Prostate gland (tissue), 2 donors: ENCODE measurements at places on chromosomes 5 and 9. TPM values are rescaled to one million over a fixed set of nuclear protein-coding genes. Genes with fewer than 3 reads are reported as not detected.

DNA sequence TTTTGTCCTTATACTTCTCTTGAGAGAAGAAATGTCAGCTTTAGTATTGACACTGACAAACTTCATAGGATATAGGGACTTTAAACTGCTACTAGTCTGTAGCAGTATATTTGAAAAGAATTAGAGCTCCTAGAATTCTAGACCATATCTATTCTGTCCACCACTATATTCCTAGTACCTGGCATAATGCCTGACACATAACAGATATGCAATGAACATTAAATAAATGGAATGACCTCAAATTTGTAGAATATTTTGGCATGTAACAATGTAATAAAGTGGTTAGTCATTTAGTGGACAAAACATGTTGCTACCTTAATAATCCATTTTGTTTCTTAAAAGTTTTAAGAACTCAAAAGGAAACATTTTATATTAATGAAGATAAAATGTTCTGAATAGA is 57.5 kb downstream of the HOMER1 start:
- no peaks in the 10 kb centered on the region for H3K36me3 ChIP-seq
- no peaks in the 10 kb centered on the region for H3K27me3 ChIP-seq
- H3K27ac ChIP-seq, result no peak overlapping the region
- no peaks in the 10 kb centered on the region for H3K4me1 ChIP-seq

The FOXD4L5 gene
- not detected for total RNA-seq

GRCh38 chr5:6393596-6394194 is 15.3 kb upstream of the MED10 start:
- no peaks in the 10 kb centered on the region for H3K27me3 ChIP-seq
- no peak overlapping the region for H3K4me3 ChIP-seq
- no peaks in the 10 kb centered on the region for H3K36me3 ChIP-seq
- no peak for DNase-seq

GRCh38 chr9:3525096-3525835 is 535 bp downstream of the RFX3 start:
- peak overlapping the region; percentile 93 for H3K4me3 ChIP-seq
- DNase-seq, result no peak
- H3K36me3 ChIP-seq, result no peaks in the 10 kb centered on the region
- H3K27ac ChIP-seq, result peak overlapping the region; percentile 100

The FOXD1 gene
- 1.6 TPM for total RNA-seq

- no peak for DNase-seq
- H3K36me3 ChIP-seq, result no peaks in the 10 kb centered on the region
- H3K27me3 ChIP-seq, result peaks cover 22% of the 10 kb centered on the region
- no peak overlapping the region for H3K4me3 ChIP-seq
- no peaks in the 10 kb centered on the region for H3K4me1 ChIP-seq
Measured at GRCh38 chr5:63961598-63962161, 565 bp downstream of the HTR1A start.

The NMUR2 gene
- total RNA-seq, result not detected

The DBH gene
- not detected for total RNA-seq

The EQTN gene
- not detected for total RNA-seq

DNA sequence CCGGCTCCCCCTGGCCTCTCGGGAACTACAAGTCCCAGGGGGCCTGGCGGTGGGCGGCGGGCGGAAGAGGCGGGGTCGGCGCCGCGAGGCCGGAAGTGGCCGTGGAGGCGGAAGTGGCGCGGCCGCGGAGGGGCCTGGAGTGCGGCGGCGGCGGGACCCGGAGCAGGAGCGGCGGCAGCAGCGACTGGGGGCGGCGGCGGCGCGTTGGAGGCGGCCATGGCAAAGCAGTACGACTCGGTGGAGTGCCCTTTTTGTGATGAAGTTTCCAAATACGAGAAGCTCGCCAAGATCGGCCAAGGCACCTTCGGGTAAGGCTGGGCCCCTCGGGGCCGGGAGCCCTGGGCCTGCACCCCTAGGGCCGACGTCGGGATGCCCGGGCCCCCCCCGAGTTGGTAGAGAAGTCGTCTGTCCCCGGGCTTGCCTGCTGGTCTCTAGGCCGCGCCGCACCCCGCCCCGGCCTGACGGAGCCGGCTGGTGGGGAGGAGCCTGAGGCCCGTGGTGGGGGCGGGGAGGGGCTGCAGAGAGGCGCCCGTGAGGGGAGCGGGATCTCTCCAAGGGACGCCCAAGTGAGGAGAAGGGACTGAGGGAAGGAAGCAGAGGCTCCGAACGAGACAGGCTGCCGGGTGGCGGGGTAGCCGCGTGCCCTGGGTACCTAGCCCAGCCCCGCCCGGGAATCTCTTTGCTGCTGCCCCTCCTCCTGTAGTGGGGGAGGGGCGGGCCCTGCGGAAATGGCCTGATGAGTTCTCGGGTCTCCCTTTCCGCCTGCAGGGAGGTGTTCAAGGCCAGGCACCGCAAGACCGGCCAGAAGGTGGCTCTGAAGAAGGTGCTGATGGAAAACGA is at the start of gene CDK9:
TSS of gene CDK9 (plus strand) at position 102 of the 840 bp plus-strand sequence. CDS start at position 217, 115 bp downstream.
- peaks cover 25% of the 10 kb centered on the region for H3K36me3 ChIP-seq
- peak within 1 kb of the TSS; percentile 93 for H3K27ac ChIP-seq
- H3K27me3 ChIP-seq, result no peaks in the 10 kb centered on the region
- H3K4me1 ChIP-seq, result peaks cover 8% of the 10 kb centered on the region
- peak; percentile 89 for DNase-seq

The FBP2 gene
- 2.0 TPM for total RNA-seq

DNA sequence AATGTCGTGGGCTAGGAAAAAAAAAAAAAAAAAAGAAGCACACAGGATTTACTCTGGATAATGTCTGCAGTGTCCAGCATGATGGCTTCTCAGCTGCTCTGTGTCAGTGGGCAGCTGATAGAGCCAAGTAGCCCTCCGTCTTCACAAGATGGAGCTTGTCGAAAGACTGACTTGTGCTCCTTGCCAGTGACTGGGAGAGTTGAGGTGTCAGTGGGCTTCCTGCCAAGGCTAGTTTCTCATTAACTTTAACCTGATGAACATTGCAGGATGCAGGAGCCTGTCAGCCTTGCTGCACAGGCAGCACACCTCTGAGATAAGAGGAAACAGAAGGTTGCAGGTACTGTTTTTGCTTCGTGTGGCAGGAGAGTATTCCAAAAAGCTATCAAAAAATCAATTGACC is 171.4 kb upstream of the SGCD start:
- H3K4me3 ChIP-seq, result no peak overlapping the region
- no peak for DNase-seq
- no peaks in the 10 kb centered on the region for H3K36me3 ChIP-seq
- H3K27me3 ChIP-seq, result no peaks in the 10 kb centered on the region
- H3K27ac ChIP-seq, result no peak overlapping the region
